ENCODE measurements at places on chromosomes 6 and 20.

DNA sequence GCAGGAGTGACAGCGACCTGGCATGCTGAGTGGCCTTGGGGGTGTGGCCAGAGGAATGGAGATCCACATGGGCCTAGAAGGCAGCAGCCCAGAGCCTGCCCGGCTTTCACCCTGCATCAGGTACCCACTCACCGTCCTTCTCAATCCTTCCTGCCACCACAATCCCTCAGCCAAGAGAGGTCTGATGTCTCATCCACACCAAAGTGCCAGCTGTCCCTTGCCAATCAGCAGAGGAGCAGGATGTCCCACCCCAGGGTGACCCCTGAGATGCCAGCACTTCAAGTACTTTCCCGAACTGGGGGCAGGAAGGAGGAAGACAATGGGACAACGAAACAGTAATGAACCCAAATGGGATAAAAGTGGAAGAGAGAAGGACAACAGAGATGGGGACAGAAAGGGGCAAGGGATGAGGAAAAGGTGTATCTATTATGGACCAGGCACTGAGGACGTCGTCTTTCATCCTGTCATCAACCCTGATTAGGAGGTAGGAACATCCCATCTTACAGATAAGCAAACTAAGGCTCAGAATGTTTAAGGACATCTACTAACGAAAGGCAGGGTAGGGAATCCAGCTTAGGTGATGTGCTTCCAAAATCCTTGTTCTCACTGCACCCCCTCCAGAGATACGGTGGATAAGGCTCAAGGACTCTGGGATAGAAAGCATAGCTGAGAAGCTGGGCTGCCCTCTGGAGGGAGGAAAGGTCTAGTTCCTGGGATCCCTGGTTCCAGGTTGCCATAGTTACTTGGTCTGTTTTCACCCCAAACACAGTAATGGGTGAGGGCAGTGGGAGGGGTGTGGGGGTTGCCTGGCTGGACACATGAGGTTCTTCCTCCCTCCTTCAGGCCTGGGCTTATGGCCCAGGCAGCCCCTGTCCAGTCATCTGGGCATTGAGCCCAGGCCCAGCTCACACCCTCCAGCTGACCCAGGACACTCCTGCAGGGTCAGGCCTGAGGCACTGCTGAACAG lies 4.5 kb upstream of the TNXB start:
- peak; percentile 77 for DNase-seq

GRCh38 chr6:140546640-140547039 lies 1172.2 kb upstream of the CITED2 start:
- no peak for DNase-seq

DNA sequence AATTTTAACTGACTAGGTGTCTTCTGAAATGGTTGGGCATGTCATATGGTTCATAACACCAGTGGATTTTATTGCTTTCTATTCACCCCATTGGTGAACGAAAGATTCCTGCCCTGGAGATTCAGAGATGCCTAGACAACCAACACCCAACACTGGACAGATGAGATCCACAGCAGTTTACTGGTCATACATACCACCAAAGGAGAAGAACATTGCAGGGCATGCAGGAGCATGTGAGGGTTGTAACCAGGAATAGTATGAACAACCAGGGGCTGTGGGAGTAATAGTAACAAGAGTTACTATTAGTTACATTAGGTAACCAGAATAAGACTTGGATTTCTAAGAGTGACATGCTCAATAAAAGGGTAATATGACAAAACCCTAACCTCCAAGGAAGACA lies 77.8 kb upstream of the FABP7 start:
- no peak for DNase-seq

DNA sequence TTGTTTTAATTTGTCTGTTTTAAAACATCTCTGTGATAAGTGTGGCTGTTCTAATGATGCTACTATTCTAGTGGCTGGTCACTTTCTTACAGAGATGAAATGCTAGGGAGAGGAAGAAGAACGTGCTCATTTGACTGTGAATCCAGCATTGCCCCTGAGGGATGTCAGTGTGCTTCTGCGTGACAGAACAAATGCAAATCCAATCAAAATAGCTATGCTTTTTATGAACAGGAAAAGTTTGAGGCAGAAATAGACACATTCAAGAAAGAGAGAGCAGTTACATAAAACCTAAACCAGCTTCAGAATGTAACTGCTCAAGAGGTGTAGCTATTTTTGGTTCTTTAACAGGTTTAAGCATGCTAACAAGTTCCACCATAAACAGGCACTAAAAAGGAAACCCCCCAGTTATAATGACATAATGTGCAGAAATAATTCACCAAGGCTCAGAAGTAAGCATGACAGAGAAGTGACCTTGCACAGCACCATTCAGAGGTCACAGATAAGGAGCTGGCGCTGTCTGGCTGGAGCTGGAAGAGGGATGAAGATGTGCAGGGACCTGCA lies 385.3 kb downstream of the EPM2A start:
- no peak for DNase-seq

DNA sequence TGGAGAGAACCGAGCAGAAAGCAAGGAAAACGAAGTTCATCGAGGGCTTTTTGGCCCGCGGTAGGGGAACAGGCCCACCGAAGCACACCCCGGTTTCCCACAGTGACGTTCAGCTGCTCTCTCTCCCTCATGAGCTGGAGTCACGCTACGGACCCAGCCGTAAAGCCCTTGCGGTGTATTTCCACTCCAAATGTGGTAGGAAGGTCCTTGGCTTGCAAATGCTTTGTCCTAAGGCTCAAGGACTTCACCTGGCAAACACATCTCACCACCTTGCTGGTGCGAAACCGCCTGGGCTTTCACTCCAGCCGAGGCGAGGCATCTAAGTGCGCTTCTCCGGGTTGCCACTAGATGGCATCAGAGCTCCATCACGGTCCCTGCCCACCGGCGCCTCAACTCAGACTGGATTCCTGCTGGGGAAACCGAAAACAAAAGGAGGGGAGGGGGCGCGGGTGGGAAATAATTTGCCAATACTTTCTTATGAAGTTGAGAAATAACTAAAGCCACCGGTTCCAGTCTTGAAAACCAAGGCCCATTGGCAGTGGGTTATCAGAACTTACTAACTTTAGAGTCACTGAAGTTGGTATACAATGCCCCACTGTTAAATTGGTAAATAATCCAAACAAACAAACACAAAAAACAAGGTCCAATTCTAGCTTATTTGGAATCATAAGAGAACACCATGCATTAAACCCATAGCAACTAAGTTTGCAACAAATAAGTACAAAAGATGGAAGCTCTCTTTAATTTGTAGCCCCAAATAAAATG lies 13.4 kb upstream of the FOXC1 start:
- peak; percentile 56 for DNase-seq

GRCh38 chr20:18922251-18922650 lies 108.7 kb downstream of the SCP2D1 start:
- DNase-seq: no peak

Measured in midbrain (tissue), 1 donor.